Left renal pelvis (tissue), 4 donors: ENCODE measurements at places on chromosomes 3 and 15. TPM values are rescaled to one million over a fixed set of nuclear protein-coding genes. Genes with fewer than 3 reads are reported as not detected.

Gene PEX11A
- 20.9 TPM for polyA plus RNA-seq

Gene TYRO3
- 120 TPM for polyA plus RNA-seq

Gene SNX4
- polyA plus RNA-seq, result 77.8 TPM

Gene NANOGP8
- polyA plus RNA-seq, result not detected

Gene SLC6A1
- 0.76 TPM for polyA plus RNA-seq

Gene PLA2G4E
- polyA plus RNA-seq, result not detected

GRCh38 chr3:3110299-3110630, at the start of gene IL5RA:
Gene IL5RA (minus strand): TSS chr3:3110374. CDS start chr3:3104984, 5,390 bp downstream.
- no peak for DNase-seq

- DNase-seq, result no peak
These were observed 260.3 kb upstream of the TPM1 start for GRCh38 chr15:62782071-62782841.
